PC-3 (cell line): ENCODE measurements at places on chromosomes 1 and 21. TPM values are rescaled to one million over a fixed set of nuclear protein-coding genes. Genes with fewer than 3 reads are reported as not detected.
A peak's percentile ranks its signal among the peaks of the same experiment; 100 is the strongest.

- DNase-seq: peak; percentile 37
Measured at GRCh38 chr1:32619701-32620485, 30.5 kb downstream of the ZBTB8OS start.

The PLD5 gene
- not detected in 2 replicates for total RNA-seq

The AQP10 gene
- total RNA-seq: not detected in 2 replicates

The RIIAD1 gene
- not detected in 2 replicates for total RNA-seq

GRCh38 chr1:26338670-26339069 lies 15.3 kb downstream of the CRYBG2 start:
- no peak for DNase-seq

The PADI2 gene
- 2.4 and 3.2 TPM in 2 replicates for total RNA-seq

DNA sequence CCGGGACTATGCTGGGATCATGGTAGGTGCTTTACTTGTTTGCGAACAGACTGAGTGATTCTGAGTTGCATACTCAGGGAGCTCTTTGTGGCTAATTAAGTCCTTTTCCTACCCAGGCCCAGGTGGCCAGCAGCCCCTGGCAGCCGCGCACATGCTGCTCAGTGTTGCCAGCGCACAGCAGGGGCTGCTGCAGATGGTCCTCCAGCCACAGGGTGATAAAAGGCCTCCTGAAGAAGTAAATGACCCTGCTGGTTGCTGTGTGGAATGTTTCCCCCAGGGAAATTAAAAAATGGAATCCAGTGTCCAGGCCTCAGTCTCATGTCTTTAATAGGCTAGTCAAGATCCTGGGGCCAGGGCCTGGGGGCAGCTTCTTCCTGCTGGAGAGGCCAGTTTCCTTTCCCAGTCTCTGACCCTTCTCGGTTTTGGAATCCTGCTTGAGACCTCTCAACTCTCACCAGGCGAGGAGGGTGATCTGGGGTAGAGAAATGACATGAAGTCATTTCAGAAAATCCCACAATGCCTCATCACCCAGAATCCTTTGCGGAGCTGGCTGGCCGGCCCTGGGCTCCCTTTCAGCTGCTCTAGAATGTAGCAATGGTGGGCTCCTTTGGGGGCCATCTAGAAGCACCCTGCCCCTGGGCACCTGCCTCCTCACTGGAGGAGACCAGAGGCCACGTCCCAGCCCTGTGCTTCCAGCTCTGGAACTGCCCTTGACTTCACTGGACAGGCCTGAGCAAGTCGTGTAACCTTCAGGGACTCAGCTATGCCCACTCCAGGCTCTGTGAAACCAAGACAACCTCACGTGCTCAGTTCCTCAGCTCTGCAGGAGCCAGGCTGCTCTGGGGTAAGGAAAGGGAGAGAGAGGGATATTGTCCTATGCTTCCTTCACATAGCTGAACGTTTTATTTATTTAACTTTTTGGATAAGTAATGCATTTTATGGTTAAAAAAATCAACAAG lies 131.4 kb downstream of the MRPS6 start:
- no peak for DNase-seq

- no peak for DNase-seq
Measured at GRCh38 chr1:63497577-63497976, 25.4 kb downstream of the ITGB3BP start.

GRCh38 chr1:46474570-46474969 lies 15.1 kb upstream of the DMBX1 start:
- DNase-seq: no peak
